T-helper 17 cell (primary cell): ENCODE measurements at places on chromosomes 11 and 22.

- no peak overlapping the region for H3K27ac ChIP-seq
- peaks cover 25% of the 10 kb centered on the region for H3K4me1 ChIP-seq
- no peaks in the 10 kb centered on the region for H3K27me3 ChIP-seq
- no peak for DNase-seq
- no peak overlapping the region for H3K4me3 ChIP-seq
Observed at GRCh38 chr11:12291313-12291712, 86.1 kb upstream of the PARVA start.

GRCh38 chr11:8375460-8375859, 111.8 kb upstream of the LMO1 start:
- no peaks in the 10 kb centered on the region for H3K4me1 ChIP-seq
- H3K27me3 ChIP-seq, result peaks cover 46% of the 10 kb centered on the region
- no peaks in the 10 kb centered on the region for H3K36me3 ChIP-seq
- no peak for DNase-seq

DNA sequence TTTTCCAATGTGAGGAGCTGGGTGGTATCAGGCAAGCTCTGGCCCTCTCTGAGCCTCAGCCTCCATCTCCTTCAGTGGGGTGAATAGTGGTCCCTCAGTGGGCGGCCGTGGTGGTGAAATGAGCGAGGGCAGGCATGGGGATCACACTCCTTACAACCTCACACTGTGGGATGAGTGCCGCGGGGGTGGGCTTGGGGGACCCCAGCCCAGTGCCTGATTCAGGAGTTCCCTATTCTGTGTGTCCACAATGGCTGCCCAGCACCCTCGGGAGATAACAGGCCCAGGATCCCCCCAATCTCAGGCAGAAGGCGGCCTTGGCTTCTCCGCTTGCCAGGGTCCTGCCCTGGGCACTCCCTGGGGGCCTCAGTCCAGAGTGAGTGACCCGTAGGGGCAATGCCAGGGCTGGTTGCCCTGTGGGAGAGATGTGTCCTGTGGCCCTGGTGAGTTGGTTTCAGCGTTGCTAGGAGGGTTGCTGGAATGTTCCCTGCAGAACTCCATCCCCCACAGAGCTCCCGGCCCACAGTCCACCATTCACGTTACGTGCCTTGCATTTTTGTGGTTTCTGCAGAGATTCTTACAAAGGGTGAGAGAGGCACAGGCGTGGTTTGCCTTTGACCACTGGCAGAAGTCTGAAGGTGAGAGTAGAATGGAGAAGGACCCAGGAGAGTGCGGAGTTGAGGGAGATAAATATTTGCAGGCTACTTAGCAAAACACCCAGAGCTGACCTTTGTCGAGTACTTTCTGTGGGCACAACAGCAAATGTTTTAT, 2.9 kb downstream of the ALDH3B1 start:
- DNase-seq, result no peak
- H3K4me1 ChIP-seq, result peaks cover 7% of the 10 kb centered on the region

DNA sequence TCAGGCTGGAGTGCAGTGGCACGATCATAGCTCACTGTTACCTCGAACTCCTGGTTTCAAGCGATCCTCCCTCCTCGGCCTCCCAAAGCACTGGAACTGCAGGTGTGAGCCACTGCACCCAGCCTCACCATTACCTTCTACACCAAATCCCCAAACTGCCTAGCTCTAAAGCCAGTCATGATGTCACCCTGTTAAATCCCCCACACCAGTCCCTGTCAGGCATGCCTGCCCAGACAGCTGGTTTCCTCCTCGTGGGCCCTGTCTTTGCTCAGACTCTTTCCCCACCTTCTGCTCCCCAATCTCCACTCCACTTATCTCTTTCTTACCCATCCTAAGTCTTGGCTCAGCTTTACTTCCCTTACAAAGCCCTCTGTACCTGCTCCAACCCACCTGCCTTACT, 12.5 kb upstream of the EXPH5 start:
- peaks cover 7% of the 10 kb centered on the region for H3K4me1 ChIP-seq
- DNase-seq, result no peak
- H3K4me3 ChIP-seq, result no peak overlapping the region
- H3K27me3 ChIP-seq, result peaks cover 34% of the 10 kb centered on the region

DNA sequence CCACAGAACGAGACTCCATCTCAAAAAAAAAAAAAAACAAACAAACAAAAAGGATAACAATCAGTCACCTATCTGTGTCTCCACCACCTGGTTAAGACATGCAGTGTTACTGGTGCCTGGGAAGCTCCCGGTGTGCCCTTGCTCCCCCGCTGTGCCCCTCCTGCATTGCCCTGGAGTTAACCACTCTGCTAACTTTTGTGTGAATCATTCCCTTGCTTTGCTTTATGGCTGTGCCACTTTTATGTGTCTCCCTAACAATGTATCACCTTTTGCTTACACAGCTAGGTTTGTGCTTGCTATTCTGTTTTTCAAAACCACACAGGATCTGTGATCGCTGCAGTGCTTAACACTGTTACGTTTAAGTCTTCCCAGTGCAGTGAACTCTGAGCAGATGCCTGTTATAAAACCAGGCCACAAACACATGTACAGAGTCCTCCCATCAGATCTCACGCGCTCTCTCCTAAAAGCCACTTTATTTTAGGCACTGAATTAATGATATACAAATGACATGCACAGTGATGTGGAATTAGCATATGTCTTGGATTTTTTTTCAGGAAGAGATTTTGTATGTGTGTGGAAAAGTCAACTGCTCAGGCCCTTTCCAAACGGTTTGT, 69.9 kb downstream of the BUD13 start:
- peak overlapping the region; percentile 86 for H3K27ac ChIP-seq
- no peaks in the 10 kb centered on the region for H3K36me3 ChIP-seq
- no peak overlapping the region for H3K4me3 ChIP-seq

GRCh38 chr11:44931466-44931865, 19.2 kb downstream of the TP53I11 start:
- H3K27me3 ChIP-seq, result no peaks in the 10 kb centered on the region
- no peak overlapping the region for H3K4me3 ChIP-seq
- no peak for DNase-seq
- H3K27ac ChIP-seq, result no peak overlapping the region
- H3K36me3 ChIP-seq, result peaks cover 9% of the 10 kb centered on the region

DNA sequence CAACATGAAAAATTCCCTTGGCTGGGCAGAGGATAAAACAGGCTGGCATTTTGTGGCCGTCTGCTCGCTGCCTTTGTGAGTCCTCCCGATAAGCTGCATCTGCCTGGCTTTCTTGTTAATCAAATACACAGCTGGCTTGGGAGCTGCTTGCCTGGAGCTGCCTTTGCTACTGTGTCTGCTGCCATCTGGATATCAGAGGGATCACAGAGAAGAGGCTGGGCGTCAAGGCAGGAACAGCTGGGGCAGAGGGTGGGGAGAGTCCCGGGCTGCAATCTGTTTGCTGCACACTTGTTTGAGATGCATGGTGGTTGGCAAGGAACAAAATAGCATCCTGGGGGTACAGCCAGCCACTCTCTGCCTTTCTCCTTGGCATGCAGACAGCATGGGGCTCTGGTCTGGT, 36.0 kb downstream of the COMMD9 start:
- no peak for DNase-seq
- H3K27ac ChIP-seq, result no peak overlapping the region
- H3K4me1 ChIP-seq, result peaks cover 2% of the 10 kb centered on the region

DNA sequence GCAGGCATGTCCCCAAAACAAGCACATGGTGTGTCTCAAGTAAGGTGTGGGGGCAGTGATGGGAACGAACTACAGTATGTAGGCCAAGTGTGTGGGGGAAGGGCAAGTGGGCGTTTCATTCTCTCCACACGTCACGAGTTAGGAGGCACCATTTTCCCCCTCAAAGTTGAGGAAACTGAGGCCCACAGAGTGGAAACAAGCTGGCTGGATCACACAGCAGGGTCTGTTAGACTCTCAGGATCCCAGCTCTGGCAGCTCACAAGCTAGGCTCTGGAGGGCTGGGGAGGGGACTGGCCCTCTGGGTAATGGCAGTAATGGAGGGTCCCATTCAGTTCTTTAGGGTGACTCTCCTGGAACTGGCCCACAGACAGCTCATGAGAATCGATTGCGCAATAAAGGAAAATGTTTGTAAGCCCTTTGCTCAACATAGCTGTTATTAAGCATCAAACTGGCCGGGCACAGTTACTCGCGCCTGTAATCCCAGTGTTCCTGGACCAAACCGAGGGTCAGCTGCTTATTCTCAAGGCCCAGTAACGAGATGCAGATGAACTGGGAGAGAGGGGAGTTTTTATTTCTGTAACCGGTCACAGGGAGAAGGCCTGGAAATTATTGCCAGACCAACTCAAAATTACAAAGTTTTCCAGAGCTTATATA, 24.1 kb upstream of the TUB start:
- H3K36me3 ChIP-seq, result no peaks in the 10 kb centered on the region
- peaks cover 6% of the 10 kb centered on the region for H3K4me1 ChIP-seq
- peaks cover 12% of the 10 kb centered on the region for H3K27me3 ChIP-seq
- no peak overlapping the region for H3K4me3 ChIP-seq

DNA sequence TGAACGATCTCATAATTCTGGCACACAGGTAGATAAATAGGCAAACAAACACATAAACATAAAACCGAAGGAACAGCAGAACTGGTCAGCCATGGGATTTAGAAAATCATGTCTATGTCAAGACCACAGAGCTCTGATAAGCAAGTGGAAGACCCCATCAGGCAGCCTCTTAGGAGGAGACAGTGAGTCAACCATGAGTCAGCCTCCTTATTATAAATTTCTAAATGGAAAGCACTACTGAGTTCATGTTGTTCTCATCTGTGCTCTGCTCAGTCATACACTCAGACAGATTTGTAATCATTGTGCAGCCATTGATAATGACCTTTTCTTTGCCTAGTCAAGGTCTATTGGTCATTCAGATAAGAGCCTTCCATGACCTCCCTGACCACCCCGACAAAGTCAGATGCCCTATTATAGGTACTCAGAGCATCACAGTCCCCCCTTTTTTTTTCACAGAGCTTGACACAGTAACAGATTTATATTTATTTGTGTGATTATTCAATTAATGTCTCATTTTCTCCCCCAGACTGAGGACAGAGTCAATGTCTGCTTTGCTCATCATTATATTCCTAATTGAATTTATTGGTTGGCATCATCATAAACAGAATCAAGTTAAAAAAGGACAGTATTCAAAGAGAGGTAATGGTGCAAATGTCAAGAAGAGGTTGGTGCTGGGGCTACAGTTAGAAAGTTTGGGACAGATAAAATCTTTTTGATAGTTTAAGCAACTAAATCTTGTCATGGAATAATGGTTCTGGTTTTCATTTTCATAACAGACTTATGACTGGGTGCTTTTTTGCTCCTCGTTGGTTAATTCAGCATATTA, 579.7 kb upstream of the CCDC90B start:
- H3K4me1 ChIP-seq, result no peaks in the 10 kb centered on the region
- DNase-seq, result no peak
- H3K36me3 ChIP-seq, result no peaks in the 10 kb centered on the region
- no peak overlapping the region for H3K27ac ChIP-seq
- H3K27me3 ChIP-seq, result no peaks in the 10 kb centered on the region
- H3K4me3 ChIP-seq, result no peak overlapping the region

DNA sequence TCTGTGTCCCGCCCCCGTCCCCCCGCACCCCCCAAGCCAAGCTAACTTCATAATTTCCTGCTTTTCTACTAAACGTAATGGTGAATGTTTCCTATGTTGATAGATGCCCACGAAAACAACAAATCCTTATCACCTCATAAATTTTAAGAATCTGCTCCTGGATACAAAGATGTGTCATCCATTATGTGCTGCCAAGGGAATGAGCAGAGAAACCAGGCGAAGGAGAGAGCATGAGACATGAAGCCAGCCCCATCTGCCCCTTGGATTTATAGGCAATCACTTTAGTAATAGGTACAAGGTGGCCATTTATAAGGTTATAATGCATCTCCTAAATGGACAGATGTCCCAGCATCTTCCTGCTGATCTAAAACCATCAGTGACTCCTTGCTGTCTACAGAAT, 30.3 kb downstream of the LAYN start:
- H3K27me3 ChIP-seq, result peaks cover 39% of the 10 kb centered on the region
- peaks cover 6% of the 10 kb centered on the region for H3K4me1 ChIP-seq
- H3K4me3 ChIP-seq, result no peak overlapping the region
- H3K36me3 ChIP-seq, result peaks cover 4% of the 10 kb centered on the region

DNA sequence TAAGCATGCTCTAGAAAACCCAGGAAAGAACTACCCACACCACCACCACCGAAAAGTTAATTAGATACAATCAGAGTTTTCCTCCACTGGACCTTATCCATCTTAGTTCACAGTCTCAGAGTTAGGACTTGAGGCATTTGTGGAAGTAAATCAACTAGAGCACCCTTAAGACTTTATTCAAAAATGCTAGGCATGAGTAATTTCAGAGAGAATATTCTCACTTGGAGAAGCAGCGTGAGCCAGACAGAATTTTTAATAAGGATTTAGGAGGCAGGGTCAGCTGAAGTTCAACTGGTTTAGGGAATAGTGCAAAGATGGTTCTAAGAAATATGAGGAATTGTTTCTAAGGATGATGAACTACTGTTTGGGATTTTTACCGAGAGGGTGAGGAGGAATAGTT, 1.2 kb upstream of the OLFML1 start:
- no peak for DNase-seq
- peaks cover 2% of the 10 kb centered on the region for H3K36me3 ChIP-seq
- peaks cover 12% of the 10 kb centered on the region for H3K27me3 ChIP-seq
- H3K4me3 ChIP-seq, result no peak overlapping the region

DNA sequence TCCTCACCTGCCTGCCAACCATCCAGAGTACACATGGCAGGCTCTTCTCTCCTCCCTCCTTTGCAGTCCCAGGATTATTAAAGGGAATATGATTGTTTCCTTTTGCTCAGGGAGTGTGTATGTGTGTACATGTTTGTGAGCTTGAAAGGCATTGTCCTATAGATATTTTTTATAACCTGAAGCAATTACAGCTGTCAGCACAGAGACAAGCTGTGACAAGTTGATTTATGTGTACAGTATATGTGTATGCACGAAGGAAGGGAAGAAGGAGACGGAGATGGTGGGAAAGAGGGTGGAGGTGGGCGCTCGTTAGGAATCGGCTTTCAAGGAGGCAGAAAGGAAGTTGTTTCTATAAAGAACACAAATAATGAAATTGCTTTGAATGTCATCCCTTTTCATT, 537.0 kb downstream of the NTM start:
- no peaks in the 10 kb centered on the region for H3K36me3 ChIP-seq
- H3K4me3 ChIP-seq, result no peak overlapping the region
- DNase-seq, result no peak
- H3K27me3 ChIP-seq, result peaks cover 40% of the 10 kb centered on the region
- no peaks in the 10 kb centered on the region for H3K4me1 ChIP-seq

GRCh38 chr11:76242004-76242779, 35.9 kb upstream of the WNT11 start:
- no peak overlapping the region for H3K27ac ChIP-seq
- peaks cover 8% of the 10 kb centered on the region for H3K4me1 ChIP-seq
- H3K27me3 ChIP-seq, result no peaks in the 10 kb centered on the region

- H3K4me3 ChIP-seq, result no peak overlapping the region
- H3K4me1 ChIP-seq, result no peaks in the 10 kb centered on the region
- H3K27me3 ChIP-seq, result no peaks in the 10 kb centered on the region
Observed at GRCh38 chr11:16292167-16292859, 64.0 kb downstream of the SOX6 start.

GRCh38 chr22:19576460-19577421, 52.5 kb upstream of the CLDN5 start:
- peaks cover 4% of the 10 kb centered on the region for H3K27me3 ChIP-seq
- peaks cover 29% of the 10 kb centered on the region for H3K4me1 ChIP-seq
- peak overlapping the region; percentile 78 for H3K27ac ChIP-seq
